GF-D8 (cell line): ENCODE measurements at places on chromosomes 7 and 10.

- no peak for DNase-seq
These were observed 55.4 kb downstream of the MICALL2 start for GRCh38 chr7:1403638-1404459.

GRCh38 chr10:47252093-47252780 is 47.8 kb upstream of the GDF10 start:
- DNase-seq: no peak

- DNase-seq: no peak
These were observed 59.2 kb upstream of the JCAD start for GRCh38 chr10:30118590-30118989.

DNA sequence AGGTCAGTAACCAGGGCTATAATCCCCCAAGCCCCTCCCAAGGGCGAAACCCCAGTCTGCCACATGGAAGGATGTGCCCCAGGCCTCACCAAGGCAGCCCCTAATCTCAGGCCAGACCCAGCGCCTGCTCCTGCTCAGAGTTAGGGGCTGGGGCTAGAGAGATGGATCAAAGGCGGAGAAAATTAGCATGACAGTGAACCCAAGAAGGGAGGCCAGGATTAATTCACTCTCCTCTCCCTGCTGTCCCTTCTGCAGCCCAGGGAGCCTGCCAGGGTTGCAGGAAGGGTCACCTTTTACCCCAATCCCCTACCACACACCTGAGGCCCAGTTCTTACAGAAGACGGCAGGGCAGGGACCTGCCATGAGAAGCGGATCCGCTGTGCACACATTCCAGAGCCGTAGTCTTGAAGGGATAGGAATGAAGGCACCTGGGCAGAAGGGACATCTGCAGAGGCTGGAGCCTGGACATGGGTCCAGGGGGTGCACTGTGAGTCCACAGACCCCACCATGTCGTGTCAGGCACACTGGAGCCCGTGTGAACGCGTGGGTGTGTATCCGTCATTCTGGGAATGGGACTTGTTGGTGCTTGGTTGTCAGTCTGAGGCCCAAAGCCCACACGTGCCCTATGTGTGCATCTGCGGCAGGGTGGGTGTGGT is 11.9 kb upstream of the ZMIZ1 start:
- no peak for DNase-seq
